ENCODE measurements at places on chromosomes 5 and 9.

DNA sequence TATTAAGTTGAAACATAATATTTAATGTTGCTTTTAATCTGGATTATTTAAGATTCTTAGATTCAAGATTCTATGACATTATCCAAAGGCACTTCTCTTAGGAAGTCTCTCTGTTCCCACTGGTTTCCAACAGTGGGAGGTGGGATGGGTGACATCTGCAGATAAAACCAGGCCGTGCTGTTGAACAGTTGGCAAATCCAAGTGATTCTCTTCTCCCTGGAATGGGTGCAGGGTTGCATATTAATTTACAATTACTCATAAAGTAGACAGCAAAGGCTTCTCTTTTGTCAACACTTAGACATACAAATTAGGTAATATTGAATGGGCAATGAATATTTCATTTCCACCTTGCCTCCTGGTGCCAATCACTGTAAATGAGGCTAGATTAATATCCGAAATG, 233.7 kb upstream of the IL12B start:
- DNase-seq, result no peak

DNA sequence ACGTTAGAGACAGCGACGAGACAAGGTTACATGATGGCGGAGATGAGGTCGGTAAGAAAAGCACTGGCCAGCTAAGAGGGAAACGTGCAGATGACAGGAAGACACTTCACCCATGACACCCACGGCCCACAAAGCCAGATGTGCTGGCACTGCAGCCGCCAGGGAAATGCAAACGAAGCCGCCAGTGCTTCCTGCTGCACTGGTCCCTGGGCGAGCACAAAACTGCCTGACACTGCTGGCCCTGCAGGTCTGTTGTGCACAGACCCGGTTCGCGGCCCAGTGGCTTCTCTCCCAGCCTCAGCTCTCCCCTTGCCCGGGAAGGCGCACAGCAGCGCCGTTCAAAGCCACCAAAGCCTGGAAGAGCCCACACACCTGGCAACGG, 20.3 kb downstream of the QSOX2 start:
- DNase-seq, result no peak

DNA sequence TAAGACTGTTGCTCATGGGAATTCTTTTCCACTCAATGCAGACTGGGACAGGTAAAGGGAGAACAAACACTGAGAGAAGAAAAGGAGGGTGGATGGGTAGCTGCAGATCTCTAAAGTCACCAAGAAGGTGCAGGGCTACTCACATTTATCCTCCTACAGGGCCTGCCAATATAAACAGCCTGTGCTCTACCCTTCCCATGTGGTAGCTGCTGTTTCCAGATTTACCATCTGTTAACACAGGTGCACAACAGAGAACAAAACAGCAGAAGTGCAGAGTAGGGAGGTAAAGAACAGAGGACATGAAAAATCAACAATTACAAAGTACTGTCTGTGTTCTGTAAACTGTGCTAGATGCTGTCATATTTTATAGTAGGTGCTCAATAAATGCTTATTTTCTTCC, 26.0 kb downstream of the JAKMIP2 start:
- DNase-seq, result no peak

- DNase-seq, result no peak
These were observed 278.3 kb upstream of the PTGER4 start for GRCh38 chr5:40401284-40402006.

- no peak for DNase-seq
These were observed 240.1 kb upstream of the GRAMD2B start for GRCh38 chr5:126182971-126183695.

DNA sequence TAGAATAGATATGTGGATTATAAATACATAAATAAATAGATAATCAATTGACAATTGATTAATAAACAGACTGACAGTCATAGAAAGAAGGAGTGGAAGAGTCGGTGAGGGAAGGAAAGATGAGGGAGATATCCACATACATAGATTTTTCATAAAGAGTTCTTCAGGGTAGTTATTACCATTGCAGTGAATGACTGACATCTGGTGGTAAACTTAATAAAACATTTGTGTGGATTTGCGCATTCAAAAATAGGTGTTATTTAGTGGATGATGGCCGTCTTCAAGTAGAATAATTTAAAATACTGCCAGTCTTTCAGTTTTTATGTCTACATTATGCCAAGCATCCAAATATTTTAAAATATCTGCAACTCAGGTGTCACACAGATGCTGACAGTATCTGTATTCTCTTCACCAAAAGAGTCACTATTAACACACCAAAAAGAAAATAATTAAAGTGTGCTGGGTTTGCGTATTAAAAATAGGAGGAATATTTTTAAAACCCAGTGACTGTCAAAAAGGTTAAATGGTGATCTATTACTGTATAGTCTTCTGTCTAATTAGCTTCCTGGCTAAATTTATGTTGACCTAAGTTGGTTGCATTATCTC, 78.8 kb downstream of the GIN1 start:
- peak; percentile 26 for DNase-seq

DNA sequence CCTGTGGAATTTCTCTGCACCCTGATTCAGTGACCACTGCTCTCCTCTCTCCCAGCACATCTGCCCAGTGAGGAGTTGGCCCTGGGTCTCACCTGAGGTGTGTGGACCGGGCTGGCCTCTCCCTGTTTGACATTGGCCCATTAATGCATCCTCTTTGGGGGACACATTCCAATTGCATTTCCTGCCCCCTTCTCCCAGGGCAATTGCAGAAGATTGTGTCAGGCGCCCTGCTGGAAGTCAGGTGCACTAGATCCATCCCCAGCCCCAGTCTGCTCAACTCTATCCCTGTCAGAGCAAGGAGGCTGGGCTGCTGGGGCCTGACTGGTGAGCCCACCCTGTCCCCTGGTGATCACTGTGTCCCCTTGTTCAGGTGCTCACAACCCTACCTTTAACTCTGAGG, 84.5 kb downstream of the LMX1B start:
- DNase-seq, result no peak

DNA sequence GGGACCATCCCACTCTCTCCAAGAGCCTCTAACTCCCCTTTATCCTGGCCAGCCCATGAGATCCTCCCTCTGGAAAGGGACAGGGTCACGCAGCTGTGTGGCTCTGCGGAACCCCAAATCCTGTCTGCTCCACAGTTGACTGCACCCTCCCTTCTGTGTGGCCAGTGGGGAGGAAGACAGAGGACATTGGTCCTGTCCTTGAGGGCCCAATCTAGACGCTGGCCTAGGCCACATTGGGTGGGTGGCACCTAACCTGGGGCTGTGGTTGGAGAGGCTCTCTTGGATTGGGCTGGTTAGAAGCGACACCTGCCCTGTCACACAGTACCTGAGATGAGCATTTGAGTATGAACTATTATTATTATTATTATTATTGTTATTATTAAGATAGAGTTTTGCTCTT, 12.6 kb upstream of the NXNL2 start:
- DNase-seq, result no peak

DNA sequence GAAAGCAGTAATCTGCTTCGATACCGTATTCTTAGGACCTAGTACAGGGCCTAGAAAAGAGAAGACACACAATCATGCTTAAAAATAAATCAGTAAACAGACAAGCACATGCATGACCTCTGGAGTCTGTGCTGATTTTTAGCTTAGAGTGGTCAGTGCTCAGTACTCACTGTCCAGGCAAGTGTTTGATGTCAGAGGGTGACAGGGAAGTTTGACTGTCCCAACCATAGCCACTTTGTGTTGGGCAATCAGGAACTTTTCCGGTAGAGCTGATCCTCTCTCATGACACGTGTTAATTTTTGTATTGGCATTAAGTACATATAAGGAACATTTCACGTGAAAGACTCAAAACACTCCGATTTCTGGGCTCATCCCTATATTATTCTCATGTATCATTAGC, 464.7 kb upstream of the KLF4 start:
- DNase-seq, result no peak

DNA sequence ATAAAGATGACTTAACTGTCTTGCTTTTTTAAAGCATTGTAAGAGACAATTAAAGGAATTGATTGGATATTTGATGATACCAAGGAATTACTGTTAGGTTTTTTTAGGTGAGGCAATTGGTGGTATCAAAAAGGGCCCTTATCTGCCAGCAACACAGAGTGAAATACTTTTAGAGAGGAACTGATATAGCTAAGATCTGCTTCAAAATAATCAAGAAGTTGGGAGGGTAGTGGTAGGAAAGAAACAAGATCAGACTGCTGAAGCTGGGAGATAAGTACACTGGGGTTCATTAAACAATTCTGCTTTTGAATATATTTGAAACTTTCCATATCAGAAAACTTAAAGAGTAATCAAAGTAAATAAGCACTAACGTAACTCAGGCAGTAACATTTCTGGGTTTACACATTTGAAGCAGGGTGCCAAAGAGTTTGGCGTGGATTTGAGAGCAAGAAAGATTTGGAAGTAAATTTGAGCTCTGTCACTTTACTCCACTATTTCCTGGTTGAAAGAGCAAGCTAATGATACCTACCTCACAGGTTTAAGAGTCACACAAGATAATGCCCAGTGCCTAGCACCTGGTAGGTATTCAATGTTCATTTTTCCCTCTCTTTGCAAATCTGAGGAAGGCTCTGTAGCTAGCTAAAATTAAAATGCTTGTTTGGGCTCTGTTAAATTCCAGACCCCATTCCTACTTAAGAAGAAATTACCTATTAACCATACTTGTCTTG, 6.9 kb downstream of the ERMP1 start:
- no peak for DNase-seq

DNA sequence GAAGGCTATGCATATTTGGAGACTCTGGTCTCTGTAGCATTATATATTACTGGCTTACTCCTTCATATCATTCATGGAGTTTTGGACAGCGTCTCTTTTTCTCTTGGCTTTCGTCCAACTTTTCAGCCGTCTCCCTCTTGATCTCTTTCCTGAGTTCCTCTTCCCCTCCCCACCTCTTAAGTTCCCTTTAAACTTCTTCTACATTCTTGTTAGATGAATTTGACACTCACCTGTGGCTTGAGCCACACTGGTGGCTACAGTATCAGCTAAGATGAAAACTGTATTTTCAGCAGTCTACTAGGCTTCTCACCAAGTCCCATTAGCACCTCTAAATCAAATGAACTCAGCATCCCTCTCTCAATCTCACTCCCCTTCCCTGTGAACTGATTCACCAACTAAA, 128.1 kb downstream of the STARD4 start:
- no peak for DNase-seq

DNA sequence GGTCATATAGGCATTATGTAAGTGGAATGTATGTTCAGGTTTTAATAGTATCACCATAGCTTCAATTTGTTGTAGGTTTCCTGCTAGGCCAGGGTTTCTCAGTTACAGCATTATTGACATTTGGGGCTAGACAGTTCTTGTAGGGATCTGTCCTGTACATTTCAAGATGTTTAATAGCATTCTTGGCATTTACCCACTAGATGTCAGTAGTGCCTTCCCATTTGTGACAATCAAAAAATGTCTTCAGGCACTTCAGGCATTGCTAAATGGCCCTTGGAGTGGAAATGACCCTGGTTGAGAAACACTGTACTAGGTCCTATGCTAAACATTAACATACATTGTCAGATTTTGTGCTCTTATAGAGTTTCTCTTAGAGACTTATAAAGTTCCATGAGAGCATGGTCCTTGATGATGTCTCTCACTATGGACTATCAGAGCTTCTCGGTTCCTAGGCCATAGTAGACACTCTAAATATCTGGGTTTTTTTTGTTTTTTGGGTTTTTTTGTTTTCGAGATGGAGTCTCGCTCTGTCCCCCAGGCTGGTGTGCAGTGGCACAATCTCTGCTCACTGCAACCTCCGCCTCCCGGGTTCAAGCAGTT, 1.4 kb downstream of the KIF20A start:
- peak; percentile 53 for DNase-seq

DNA sequence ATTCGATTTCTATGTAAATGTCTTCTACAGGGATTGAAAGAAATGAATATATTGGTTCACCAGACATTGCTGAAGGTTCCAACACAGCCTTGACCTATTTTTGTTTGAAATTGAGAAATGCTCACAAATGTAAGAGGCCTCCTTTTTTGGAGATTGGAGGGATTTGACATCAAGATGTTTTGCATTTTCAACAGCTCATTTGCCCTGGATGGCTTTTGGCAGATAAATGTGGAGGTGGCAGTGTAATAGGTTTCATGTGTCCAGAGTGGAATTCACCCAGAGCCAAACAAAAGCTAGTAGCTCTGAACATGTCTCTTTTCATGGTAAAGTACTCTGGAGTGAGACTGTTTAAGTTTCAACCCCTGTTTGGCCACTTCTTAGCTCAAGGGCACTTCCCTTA, 77.3 kb downstream of the PALM2AKAP2 start:
- DNase-seq, result peak; percentile 22

Data from AG08395 (cell line).